Dermis microvascular lymphatic vessel endothelial cell (primary cell): ENCODE measurements at places on chromosomes 1 and 21.

GRCh38 chr1:236990052-236990445 lies 14.2 kb downstream of the MT1HL1 start:
- no peak for DNase-seq

- no peak for DNase-seq
These were observed 1.5 kb downstream of the XPR1 start for GRCh38 chr1:180633057-180634056.

- peak; percentile 45 for DNase-seq
These were observed 160.0 kb downstream of the NEGR1 start for GRCh38 chr1:72122099-72122880.

GRCh38 chr1:164510435-164510834 lies 48.5 kb upstream of the PBX1 start:
- no peak for DNase-seq

GRCh38 chr1:212260557-212261355 lies 24.5 kb upstream of the PPP2R5A start:
- DNase-seq: no peak

- no peak for DNase-seq
These were observed 63.5 kb upstream of the BMP8A start for GRCh38 chr1:39427912-39428311.

DNA sequence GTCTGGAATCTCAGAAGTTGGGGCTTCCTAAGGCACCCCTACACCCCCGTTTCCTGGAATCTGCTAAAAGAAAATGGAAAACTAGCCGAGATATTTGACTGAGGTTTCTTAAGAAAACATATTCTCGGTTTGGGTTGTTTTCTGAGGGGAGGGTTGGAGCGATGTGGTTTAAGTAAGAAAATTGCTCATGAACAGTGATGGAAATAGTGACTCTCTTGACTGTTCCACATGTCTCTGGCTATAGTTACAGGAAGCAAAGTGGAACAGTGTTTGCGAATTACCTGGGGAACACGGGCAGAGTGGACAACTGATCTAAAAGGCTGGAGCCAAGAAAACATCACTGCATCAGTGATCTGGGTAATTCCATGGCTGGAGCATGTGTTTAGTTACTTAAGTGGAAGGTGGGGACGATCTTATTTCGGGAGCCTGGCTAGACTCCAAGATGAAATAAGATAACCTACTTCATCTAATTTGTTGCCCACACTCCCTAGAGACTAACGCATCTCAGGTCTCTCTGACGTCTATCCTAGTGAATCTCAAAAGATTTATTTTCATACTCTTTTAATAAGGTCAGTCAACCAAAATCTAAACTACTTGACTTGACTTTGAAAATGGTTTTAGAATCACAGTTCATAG lies 92.4 kb downstream of the KCNJ15 start:
- DNase-seq: no peak

GRCh38 chr21:43864962-43865539 lies at the start of gene AGPAT3:
AGPAT3 (plus strand) TSS chr21:43865223; CDS start chr21:43959682, 94,459 bp downstream.
- DNase-seq: no peak

GRCh38 chr1:56256153-56257000 lies 323.0 kb downstream of the PLPP3 start:
- no peak for DNase-seq
